Left cardiac atrium (tissue), 4 donors: ENCODE measurements at places on chromosomes 6 and 20.

GRCh38 chr20:49570828-49571552, 3.1 kb upstream of the PTGIS start:
- DNase-seq: no peak

- DNase-seq: no peak
Observed at GRCh38 chr6:2782356-2782708, 17.1 kb downstream of the WRNIP1 start.

DNA sequence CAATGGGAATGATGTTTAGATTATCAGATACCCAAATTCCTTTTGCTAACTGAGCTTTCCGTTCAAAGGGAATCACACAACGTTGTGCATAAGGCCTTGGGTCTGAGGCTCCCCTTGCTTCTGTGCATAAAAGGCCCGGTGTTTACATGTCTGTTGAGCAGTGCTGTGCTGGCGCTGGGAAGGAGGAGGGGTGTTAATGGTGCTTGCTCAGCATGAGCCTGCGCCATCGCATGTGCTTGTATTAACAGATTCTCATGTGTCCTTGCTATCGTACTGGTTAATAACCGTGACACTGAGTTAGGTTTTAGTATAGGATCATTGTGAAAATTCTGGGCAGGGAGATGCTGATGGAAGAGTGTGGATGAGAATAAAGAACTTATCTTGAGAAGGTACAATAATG, 62.3 kb upstream of the TRAF3IP2 start:
- no peak for DNase-seq

- no peak for DNase-seq
Observed at GRCh38 chr20:16191496-16191895, 381.8 kb downstream of the KIF16B start.

GRCh38 chr6:158643836-158644230, 710 bp downstream of the DYNLT1 start:
- DNase-seq: no peak

- DNase-seq: no peak
Observed at GRCh38 chr6:159904497-159904911, 13.7 kb downstream of the MAS1 start.

GRCh38 chr6:139325686-139326085, 33.9 kb upstream of the TXLNB start:
- DNase-seq: no peak

DNA sequence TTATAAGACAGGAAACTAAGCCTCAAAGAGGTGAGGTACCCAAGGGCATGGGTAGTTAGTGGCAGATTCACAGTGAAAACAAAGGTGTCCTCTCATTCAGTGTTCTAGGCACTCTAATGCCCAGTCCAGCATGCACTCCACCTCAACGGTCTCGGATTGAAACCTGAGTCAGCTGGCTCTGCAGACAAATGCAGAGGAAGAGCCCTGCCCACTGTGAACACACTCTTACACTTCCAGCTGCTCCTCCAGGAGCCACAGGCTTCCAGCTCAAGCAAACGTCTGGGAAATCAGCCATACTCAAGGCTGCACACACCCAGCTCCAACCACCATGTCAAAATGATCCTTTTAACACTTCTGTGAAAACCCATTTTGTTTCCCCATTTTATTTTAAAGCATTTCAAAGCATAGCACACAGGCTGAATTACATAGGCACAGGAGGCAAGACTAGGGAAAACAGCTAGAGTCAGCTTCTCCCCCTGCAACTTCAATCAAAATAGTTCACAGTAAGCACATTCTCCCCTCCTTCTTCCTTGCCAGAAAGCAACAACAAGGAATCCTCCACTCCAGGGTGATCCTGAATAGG, 3.0 kb upstream of the IL17A start:
- DNase-seq: no peak

DNA sequence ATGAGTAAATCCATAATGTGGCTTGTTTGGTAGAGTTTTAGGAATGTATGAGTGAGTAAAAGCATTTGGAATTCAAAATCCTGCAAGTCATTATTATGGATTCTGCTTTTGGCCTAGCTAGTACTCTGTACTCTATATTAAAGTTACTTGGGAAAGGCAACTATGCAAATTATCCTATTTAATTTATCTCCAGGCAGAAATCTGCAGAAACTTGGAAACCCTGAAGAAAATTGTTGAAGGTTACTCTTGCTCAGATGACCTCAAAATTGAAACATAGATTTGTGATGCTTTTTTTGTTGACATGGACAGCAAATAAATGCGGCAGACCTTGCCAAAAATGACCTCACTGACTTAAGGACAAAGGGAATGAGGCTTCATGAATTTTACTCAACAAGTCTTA, 477.1 kb upstream of the EYS start:
- DNase-seq: no peak

GRCh38 chr20:9490161-9490560, 24.2 kb upstream of the LAMP5 start:
- no peak for DNase-seq

DNA sequence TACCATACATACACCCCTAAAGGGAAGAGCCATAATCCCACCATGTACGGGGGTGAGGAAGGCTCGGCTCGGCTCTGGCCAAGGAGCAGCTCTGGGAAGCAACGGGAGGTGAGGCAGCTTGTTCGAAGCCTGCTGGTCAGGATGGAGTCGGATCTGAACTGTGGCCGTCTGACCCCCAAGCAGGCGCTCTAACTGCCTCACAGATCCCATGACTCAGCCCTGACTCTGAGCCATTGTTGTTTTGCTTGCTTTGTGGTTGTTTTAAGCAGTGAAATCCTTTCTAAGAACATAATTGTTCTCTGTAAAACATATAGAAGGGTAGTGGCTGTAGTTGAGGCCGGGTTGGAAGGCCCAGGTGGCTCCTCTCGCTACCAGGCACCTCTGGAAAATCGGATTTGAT, 10.9 kb downstream of the C6orf132 start:
- DNase-seq: no peak

DNA sequence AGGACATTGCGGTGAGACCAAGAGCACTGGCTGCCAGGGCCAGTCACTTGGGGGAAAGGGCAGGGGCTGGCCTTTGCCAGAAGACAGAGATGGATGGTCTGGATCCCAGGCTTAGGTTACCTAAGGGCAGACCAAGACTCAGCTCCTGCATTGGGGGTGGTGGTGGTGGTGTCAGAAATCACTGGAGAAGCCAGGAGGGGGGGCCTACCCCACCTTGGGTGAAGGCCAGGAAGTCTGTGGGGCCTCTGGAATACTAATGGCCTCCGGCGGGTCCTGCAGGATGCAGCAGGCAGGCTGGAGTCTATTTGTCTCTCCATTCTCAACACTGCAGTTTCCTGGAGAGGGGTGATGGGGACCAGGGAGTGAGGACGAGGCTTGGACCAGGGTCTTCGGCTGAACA, 32.8 kb downstream of the CD40 start:
- DNase-seq: no peak

DNA sequence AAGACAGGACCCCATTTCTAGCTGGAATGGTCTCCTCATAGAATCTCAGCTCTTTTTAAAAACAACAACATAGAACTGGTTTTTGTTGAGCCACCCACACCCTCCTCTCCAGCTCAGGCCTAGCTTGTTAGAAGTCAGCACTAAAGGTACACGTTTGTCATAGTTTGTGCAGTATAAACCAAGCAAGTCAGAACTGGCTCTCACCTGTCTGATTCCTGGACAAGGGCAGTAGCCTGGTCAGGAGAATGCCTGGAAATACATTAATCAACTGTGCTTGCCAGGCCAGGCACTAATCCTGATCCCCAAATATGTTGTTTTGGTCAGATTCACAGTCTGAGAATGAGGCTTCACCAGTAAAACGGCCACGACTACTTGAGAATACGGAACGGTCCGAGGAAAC, 296.7 kb downstream of the ZFAND3 start:
- DNase-seq: no peak

DNA sequence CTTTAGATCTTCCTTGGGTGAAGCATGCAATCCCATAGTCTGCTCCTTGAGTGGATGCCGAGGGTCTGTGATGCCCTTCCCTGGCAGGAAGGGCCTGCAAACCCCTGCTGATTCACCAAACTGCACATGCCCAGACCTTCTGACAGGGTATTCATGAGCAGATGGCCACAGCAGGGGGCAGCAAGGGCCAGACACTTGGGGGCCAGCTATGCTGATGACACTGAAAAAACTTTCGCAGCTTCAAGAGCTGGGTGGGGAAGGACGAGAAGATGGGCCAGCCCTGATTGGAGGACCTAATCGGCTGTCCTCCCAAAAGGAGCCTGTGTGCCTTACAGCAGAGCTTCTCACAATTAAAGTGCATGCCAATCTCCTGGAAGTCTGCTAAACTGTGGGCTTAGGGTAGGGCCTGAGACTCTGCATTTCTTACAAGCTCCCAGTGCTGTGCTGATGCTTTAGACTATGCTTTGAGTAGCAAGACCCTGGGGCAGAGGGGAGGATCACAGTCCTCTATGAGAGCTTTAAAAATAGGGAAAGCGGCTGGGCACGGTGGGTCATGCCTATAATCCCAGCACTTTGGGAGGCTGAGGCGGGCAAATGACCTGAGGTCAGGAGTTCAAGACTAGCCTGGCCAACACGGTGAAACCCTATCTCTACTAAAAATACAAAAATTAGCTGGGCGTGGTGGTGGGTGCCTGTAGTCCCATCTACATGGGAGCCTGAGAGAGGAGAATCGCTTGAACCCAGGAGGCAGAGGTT, 15.2 kb upstream of the GDAP1L1 start:
- DNase-seq: no peak

DNA sequence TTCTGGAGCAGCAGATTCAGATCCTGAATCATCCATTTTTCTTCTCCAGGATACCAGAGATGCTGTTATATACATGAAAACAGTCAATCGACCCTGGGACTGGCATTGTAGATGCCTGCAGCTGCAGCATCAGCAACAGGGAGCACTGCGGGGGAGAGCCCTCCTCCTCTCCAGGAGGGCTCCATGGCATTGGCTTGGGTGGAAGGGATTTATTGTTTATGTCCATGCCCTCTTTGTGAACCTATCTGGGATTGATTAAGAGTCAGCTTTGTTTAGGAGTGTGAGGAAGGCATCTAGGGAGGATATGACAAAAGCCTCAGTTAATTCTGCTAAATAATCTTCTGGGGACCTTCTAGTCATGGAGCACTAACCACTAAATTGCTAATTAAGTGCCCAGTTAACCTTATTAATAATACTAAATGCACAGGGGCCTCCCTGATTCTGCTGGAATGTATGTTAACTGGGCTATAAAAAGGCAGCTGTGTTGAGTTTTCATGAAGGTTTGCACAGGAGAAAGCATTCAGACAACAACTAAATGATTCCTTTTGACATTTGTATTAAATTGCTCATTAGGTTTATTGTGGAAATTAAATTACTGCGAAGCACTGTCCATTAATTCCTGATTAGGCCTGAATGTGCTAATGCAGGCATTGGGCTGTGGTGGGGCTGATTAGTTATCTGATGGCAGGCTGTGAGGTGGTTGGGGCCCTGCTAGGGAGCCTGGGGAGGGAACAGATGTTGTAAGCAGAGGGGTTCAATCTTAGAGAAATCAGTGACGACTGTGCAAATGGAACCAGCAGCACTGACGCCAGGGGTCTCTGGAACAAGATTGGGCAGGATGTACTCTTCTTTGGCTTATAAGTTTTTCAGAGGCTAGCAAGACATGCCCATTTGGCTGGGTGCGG, 57.6 kb downstream of the IMPG1 start:
- DNase-seq: no peak

GRCh38 chr6:6884916-6885315, 222.8 kb upstream of the RREB1 start:
- DNase-seq: no peak

DNA sequence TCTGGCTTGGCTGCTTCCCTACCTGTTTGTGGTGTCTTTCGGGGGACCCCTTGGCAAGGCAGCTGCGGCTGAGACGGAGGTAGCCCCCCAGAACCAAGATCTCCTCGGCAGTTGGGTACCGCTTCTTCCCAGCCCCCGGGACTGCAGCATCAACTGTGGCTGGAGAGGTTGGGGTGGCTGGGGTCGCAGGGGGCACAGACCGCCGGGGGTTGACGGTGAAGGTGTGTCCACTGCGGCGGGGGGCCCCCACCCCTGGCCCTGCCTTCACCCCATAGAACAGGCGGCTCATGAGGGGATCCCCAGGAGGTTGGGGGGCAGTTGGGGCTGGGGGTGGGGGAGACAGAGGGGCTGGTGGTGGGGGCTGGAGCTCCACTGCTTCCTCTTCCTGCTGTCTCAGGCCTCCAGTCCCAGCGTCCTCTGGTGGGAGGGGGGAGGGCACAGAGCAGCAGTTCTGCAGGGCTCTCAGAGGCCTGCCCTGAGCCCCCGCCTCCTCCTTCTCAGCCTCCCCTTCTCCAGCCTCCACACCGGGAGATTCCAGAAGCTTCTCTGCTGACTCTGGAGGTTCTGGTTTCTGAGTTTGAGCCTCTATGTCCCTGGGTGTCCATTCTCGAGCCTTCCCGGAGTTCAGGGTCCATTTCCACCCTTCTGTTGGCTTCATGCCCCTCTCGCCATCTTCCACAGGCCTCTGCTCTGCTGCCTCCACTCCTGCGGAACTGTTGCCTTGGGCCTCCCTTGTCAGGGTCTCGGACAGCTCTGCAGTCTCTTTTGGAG, 1.9 kb downstream of the PPP1R18 start:
- DNase-seq: peak; percentile 67

DNA sequence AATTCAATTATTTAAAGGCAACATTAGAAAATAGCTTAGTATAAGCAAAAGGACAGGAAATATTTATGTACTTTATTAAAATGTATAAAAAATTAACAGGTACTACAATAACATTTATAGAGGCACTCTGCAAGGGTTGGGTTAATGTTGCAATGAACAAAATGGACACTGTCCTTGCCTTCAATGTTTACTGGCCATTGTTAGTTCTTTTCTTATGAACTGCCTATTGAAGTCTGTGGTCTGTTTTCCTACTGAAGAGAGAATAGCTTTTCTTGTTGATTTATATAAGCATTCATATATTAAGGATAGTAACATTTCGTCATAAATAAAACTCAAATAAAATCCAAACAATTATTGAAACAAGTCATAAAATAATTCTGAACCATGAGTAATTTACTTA, 135.3 kb upstream of the BEND6 start:
- DNase-seq: no peak

DNA sequence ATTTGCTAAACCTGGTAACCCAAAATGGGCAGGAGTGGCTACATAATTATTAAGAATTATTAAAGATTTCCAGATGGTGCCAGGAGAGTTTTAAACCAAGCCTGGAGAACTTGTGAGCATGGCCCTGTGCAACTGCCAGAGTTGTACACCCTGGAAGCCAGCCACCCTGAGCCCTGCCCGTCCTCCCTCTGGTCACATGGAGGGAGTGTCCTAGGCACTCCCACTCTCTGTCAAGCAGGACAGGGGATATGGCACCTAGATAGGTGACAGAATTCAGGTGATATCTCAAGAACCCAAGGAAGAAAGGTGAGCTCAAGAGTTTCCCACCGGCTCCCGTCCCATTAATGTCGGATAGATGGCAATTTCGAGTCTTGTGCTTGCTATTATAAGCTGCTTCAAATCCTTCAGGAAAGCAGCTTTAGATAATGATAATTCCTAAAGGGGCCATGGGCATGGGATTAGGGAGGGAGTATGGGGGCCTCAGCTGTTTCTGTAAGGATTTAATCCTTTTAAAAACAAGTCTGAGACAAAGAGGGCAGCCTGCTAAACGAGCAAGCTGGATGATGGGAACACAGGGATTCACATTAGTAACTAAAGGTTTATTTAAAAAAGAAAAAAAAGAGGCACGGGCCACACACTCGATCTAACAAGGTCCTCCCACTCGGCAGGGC, 169.1 kb downstream of the BMP7 start:
- DNase-seq: no peak
